CD4-positive, alpha-beta T cell treated with Interleukin-15 for 1 hour (primary cell): ENCODE measurements at places on chromosomes 5 and 9.

DNA sequence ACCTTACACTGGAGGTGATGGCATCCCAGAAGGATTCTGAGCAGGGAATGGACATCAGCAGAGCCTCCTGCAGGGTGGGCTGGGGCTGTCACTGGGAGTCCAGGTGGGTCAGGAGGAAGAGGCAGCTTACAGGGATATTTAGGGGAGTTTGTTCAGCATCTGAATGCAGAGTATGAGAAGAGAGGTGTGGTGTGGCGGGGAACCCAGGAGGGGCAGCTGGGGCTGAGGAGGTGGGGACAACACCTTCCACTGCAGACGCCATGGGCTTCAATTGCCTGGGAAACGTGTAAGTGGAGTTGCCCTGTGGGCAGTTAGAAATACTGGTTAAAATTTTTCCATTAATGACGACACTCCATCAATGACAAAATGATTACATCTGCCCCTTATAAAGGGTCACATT, 33.5 kb downstream of the S1PR3 start:
- no peak for DNase-seq

GRCh38 chr5:94113-94892, 2.3 kb downstream of the PLEKHG4B start:
- no peak for DNase-seq

DNA sequence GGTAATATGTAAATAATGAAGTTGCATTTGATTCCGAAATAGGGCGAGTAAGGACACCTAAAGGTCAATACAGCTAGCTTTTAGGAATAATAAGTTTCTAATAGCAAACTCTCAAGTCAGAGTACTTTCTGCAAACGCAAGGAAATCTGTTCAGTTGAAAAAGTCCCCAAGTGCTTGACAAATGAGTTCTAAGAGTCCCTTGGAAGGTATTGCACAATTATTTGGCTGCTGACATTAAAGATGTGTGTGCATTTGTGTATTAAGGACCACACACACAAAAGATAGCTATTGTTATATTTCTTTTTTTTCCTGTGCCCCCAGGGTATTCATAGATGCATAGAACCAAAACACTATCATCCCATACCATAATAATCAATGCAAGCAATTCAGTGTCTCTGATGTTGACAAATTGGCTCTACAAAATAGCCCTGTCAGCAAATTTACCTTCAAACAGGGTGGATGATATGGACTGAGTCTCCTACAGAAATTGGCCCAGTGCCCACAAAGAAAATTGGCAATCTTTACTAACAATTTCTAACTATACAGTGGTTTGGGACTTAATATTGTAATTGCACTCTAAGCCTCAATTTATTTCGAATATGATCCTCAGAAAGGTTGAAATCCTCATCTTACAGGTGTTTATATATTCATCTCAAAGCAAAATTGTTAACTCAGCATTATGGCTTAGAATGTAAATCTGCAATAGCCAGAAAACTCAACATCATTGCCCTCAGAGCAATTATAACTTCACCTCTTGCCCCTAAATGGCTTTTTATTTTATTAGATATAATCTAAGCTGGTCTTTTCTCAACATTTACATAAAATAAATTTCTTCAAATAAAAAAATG, 827.2 kb downstream of the MAT2B start:
- DNase-seq, result no peak

GRCh38 chr9:14515571-14516198, 177.5 kb downstream of the ZDHHC21 start:
- DNase-seq, result no peak

- no peak for DNase-seq
These were observed 23.6 kb downstream of the LHX2 start for GRCh38 chr9:124035001-124035650.

- DNase-seq, result no peak
These were observed 4.9 kb upstream of the PGGT1B start for GRCh38 chr5:115267617-115268016.

DNA sequence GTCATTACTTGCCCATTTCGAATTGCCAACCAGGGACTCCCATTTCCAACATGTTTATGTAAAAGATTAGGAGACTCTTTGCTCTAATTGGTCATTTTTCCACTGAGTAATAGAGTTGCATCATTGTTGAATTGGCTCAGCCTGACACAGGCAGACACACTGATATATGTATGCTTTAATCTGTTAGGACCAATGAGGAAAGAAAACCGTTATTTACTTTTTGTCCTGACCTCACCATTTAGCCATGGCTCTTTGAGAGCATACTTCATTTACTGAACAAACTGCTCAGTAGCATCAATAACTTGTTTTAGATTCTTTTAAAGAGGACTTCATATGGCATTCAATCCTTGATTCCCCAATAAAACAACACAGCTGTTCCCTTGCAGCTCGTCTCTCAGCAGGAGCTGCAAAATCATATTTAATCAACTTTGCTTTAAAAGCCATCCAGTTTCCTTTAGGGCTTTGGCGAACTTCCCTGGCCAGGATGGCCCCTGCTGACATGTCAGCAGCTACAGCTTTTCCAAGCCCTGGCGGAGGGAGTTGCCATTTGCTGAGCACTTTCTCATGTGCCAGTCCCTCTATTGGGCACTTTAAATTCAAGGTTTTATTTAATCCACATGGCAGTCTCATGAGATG, 251.5 kb upstream of the TNC start:
- no peak for DNase-seq

DNA sequence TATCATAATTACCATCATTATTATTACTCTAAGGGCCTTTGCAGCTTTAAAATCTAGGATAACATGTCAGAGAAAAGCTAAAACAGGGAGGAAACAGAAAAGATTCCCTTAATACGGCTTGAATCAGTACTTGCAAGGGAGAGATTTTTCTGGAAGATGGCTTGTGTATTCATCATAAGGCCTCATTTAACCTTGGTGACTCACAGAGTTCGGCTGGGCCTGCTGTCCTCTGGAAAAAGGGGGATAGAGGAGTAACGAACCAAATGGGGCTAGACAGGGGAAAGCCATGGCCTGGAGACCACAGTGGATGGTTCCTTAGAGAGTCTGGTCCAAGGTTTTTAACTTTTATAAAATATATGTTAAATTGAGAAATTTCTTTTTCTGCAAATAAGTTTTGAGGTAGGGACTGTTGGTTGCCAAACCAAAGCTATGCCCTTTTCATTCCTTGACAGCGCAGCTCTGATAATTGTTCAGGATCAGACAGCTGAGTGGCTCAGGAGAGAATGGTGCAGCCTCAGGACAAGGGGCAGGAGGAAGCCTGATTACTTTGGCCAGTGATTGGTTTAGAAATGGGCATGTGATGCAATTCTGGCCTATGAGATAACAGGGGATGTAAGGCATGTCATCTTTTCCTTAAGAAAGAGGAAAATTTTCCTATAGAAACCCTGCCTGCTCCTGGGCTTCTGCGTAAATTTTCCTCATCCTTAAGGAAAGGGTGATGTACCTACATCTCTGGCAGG, 25.6 kb upstream of the GSN start:
- no peak for DNase-seq

DNA sequence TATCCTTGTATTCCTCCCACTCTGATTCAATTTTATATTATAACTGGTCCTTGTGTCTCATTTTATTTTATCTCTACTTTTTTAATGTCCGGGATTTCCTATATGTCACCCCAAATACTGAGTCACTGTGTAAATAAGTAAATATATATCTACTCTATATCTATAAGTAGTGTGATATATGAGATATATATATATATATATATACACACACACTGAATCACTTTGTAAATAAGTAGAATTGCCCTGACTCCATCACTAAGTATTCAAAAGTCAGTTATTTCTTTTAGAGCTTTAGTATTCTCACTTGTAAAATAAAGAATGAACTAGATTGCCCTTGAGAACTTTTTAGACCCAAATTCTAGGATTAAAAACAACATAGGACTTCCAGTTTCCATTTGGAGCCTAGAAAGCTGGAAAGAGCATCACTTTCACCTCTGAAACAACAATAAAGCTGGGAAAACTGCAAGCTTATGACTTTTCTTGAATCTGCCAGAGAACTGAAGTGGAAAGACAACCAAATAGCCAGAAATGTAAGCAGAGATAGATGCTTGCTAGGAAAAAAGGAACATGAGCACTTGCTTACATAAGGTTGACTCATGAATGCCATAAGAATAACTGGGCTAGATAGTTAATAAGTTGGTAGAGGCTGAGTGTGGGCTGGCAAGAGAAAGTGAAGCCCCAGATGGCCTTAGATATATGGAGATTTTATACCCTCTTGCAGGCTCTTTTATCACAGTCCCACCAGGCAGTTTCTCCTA, 171.1 kb upstream of the TLX3 start:
- no peak for DNase-seq

GRCh38 chr5:133325864-133326263, 274.1 kb downstream of the HSPA4 start:
- DNase-seq, result no peak

DNA sequence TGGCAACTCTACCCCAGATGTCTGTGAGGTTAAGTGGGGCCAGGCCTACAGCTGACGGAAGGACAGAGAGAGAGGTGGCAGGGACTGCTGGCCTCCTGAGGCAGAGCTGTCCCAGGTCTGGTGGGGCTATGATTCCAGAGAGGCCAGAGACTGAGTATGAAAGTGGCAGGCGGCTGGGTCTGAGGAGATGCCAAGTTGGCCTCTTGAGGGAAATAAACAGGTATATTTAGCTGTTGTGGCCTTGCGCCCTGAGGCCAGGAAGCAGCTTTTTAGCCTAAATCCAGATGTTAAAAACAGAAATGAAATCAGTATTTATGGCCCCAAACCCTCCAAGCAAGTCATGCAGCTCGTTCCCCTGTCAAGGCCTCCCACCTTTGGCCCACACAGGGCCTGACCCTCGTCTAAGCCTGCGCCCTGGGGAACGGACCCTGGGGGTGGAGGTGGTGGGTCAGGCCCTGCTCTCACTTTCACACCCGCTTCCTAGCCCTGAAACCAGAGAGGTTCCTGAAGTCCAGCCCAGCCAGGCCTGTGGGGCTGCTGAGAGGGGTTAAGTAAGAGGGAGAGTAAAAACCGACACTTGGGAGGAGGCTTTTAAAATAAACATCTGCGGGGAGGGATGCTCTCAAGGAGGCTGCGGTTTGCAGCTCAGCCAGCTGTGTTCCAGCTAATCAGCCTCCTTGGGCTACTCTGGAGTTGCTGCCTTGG, 18.7 kb downstream of the PCDHGC5 start:
- no peak for DNase-seq
